ENCODE measurements at places on chromosomes 13 and 19. TPM values are rescaled to one million over a fixed set of nuclear protein-coding genes. Genes with fewer than 3 reads are reported as not detected.

Gene MYO16
- total RNA-seq: not detected

Gene KLK15
- total RNA-seq: not detected

Gene ILF3
- 579 TPM for total RNA-seq

Gene SUPT20H
- total RNA-seq: 83.9 TPM

Gene KIR2DL3
- total RNA-seq: 11.7 TPM

Gene MCF2L
- total RNA-seq: 0.74 TPM
